ENCODE measurements at places on chromosomes 16 and 17. TPM values are rescaled to one million over a fixed set of nuclear protein-coding genes. Genes with fewer than 3 reads are reported as not detected.

Gene CDRT4
- total RNA-seq = 6.3 TPM

Gene TNK1
- 4.1 TPM for total RNA-seq

Gene FSCN2
- 3.4 TPM for total RNA-seq

Gene AARSD1
- total RNA-seq = 16.2 TPM

Gene ITGB4
- total RNA-seq = 0.54 TPM

Gene USP43
- 0.26 TPM for total RNA-seq
